ENCODE measurements at places on chromosomes 3 and 15.

- no peak for DNase-seq
Measured at GRCh38 chr3:113560271-113560670, 27.9 kb downstream of the SIDT1 start.

DNA sequence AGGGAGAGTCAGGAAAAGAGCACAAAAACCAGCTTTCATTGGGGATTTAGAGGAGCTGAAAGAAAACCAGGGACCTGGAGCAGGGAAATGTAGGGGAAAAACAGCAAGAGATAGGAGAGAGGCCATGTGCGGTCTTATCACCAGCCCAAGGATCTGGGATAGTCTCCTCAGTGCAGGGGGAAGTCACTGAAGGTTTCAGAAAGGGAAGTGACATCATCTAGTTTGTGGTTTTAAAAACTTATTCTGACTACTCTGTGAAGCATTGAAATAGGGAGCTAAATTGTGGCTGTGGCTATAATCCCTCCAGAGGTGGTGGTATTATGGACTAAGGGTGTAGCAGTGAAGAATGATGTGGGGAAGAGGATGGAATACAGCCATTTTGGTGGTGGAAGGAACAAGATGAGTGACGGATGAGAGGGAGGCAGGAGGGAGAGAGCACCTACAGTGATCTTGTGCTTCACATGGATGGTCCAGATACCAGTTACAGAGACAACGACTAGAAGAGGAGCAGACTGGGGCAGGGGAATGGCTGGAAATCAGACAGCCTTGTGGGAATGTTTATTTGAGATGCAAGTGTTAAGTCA, 72.7 kb downstream of the HMG20A start:
- no peak for DNase-seq

GRCh38 chr3:167120828-167121227, 259.3 kb downstream of the ZBBX start:
- DNase-seq = no peak

- no peak for DNase-seq
Measured at GRCh38 chr3:9211155-9211950, 38.1 kb downstream of the SRGAP3 start.

GRCh38 chr3:49119036-49119435, 1.6 kb downstream of the USP19 start:
- DNase-seq = no peak

DNA sequence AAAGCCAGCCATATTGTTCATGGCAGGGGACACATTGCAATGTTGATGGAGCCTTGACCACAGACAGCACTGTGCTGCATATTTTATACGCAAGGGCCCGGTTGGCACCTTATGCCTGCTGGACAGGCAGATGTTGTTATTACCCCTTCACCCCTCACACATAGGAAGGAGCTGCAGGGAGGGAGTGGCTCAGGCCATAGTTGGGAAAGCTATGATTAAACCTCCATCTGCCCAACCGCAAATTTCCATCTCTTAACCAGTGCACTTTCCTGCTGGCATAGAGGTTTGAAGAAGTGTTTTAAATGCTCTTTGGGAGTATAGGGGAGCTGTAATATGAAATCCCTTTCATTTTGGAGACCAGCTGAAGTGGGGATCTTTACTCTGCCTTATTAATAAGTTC, 224.7 kb downstream of the CACNA2D3 start:
- no peak for DNase-seq

DNA sequence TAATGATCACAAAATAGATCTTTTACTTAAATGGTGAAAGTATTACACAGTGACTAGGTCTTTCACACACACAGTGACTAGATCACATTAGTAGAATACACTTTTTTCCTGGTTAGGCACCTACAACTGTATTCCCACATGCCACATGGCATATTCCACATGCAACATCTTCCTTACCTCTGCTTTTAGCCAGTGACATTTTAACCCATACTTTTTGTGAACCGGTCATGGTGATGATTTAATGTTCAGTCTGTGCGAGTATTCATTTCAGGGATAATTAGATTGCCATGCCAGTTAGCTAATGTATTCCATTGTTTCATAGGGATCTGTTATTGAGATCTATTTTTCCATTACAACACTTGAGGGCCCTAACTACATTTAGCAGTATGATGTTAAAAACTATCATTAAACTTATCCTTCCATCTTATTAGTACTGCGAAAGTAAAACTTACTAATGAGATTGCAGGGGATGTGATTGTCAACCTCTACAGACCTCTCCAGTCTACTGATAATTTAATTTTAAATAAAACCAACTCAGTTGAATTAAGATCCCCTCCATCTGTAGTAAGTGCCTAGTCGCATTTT, 28.3 kb downstream of the TSEN2 start:
- no peak for DNase-seq

DNA sequence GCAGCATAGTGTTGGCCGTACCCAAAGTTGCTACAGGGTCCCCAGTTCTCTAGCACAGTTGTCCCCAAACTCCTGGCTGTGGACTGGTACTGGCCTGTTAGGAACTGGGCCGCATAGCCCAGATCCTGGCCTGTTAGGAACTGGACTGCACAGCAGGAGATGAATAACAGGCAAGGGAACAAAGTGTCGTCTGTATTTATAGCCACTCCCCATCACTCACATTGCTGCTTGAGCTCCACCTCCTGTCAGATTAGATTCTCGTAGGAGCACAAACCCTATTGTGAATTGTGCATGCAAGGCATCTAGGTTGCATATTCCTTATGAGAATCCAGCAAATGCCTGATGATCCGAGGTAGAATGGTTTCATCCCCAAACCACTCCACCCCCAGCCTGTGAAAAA, 604.0 kb upstream of the LMCD1 start:
- no peak for DNase-seq

All from activated gamma-delta T cell treated with Interleukin-2 at 50 U/mL for 16 hours (primary cell).